Aorta (tissue), 5 donors: ENCODE measurements at places on chromosomes 13 and 19. TPM values are rescaled to one million over a fixed set of nuclear protein-coding genes. Genes with fewer than 3 reads are reported as not detected.
A peak's percentile ranks its signal among the peaks of the same experiment; 100 is the strongest.

Gene PLPPR3
- total RNA-seq = not detected

Gene MAU2
- total RNA-seq = 82.8 TPM

Gene GGN
- 3.3 TPM for total RNA-seq

Gene PTH2
- not detected for total RNA-seq

Gene NLRP7
- not detected for total RNA-seq

Gene OR4F17
- total RNA-seq = not detected

- no peak for DNase-seq
Measured at GRCh38 chr13:50401049-50401505, 385.8 kb downstream of the KCNRG start.

DNA sequence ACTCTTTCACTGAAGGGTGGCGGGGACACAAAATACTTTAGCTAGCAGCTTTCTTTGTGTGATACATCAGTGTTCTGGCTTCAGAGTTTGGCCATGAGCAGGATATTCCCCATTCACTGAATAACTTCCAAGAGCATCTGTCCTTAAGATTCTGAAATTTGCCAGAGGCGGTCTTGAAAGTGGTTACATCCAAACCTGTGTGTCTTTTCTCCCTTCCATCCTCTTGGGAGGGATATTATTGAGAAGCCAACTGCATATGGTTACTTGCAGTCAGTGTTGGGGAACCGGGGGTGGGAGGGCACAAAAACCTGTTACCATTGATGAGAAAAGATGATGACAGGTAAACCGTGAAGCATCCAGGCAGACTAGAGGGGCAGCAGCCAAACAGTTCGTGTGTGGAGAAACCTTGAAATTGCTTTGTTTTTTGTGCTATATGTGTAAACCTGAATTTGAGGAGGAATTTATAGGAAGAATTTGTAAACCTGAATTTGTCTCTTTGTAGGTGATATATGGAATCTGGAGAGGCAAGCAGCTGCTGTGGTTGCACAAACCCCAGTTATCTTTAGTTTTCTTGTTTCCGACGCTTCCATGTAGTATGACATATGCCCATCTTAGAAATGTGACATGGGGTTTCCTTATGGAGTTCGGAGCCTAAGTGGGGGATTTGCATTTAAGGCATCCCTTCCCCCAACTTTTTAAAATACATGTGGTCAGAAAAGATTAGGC lies 104.8 kb downstream of the WDFY2 start:
- no peak for DNase-seq

- DNase-seq = no peak
Measured at GRCh38 chr13:106916329-106916976, 348.5 kb upstream of the ARGLU1 start.

DNA sequence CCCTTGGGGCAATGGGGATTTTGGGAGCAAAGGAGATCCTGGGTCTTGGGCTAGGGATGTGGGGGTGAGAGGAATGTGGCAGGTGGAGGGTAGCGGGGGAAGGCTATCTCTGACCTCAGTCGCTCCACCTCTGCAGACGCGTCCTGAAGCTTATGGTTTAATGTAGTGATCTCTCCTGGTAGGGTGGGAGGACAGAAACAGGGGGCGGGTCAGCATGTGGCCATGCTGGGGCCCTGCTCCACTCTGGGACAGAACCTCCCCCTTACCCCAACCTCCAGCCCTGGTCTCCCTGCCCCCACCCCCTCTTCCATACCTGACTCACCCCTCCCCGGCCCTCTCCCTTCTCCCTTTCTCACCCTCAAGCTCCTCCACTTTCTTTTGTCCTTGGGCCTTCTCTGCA lies 1.4 kb downstream of the BST2 start:
- DNase-seq = no peak

DNA sequence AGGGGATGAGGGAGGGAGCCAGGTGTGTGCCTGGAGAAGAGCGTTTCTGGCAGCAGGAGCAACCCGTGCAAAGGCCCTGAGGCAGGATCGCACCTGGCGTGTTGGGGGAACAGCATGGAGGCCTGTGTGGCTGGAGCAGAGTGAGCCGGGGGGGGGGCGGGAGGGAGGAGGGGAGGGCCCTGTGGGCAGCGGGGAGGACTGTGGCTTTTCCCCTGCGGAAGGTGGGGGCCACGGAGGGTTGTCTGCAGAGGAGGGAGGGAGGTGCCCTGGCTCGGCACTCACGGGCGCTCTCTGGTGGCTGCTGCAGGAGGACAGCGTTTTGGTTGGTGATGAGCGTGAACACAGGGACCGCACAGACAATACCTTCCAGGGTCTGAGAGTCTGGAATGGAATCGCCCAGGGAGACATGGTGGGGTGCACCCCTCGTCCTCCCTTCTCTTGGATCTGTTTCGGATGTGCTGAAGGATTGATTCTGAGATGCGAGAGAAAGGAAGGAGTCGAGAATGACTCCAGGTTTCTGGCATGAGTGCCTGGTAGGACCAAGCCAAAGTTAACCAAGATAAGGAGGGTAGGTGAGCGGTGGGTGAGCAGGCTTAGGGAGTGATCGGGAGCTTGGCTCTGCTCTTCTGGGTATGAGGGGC lies 6.5 kb downstream of the RAB11B start:
- peak; percentile 76 for DNase-seq

- no peak for DNase-seq
Measured at GRCh38 chr13:47298506-47298905, 401.7 kb upstream of the HTR2A start.

GRCh38 chr13:107864543-107865317 lies 350.6 kb downstream of the LIG4 start:
- no peak for DNase-seq

DNA sequence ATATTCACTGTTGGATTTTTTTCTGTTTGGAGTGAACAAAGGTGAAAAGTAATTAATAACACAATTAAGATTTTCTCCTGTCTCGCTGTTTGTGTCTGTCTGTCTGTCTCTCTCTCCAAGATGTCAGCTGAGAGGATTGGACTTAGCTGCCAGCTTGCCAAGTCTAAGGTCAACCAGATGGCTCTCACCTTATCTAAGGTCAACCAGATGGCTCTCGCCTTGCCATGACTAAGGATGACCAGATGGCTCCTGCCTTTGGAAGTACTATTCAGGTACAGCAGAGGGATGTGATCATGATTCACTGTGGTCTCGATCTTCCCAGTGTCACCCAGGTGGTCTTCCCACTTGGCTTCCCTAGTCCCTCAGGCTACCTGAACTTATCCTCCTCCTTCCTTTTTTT lies 1436.4 kb downstream of the UQCRFS1 start:
- no peak for DNase-seq

DNA sequence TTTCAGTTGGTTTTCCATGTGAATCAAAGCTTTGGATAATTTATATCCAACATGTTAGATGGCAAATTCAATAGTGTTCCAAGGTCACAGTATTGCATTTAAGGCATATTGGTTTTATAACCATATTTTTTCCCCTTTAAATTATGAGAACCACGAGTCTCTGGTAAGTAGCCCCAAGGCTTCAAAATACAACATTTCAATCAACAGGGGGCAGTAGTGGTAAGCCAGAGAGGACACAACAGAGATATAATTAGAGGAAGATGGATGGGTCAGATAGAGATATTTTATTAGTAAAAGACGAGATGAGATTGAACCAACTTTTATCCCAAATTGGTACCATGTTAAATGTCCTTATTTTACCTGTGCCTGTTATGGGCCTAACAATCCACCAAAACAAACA lies 53.1 kb downstream of the KL start:
- DNase-seq = no peak

- DNase-seq = no peak
Measured at GRCh38 chr19:39692166-39692565, 12.1 kb upstream of the LGALS14 start.

GRCh38 chr19:42352301-42353259 lies 27.1 kb downstream of the MEGF8 start:
- no peak for DNase-seq

DNA sequence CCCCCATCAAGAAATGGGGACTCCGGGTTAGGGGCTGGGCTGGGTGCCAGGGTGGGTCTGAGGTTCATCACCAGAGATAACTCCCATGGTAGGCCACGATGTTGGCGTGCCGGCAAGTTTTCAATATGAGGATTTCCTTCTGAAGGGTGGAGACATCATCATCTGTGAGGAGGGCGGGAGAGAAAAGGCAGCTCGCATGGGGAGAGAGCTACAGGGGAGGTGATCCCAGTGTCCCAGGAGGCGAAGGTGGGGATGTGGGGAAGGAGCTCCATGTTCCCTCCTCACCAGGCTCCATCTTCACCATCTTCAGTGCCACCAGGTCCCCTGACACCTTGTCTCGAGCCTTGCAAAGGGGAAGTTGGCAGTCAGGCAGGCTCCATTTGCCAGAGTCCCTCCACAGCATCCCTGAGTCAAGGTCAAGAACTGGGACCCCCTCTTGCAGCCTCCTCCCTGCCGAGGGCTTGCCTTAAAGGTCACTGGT lies 430 bp downstream of the MAP4K1 start:
- DNase-seq = no peak

GRCh38 chr19:38900202-38900629 lies 447 bp downstream of the NFKBIB start:
- DNase-seq = no peak

GRCh38 chr13:20340136-20340758 lies 108.1 kb upstream of the GJB6 start:
- no peak for DNase-seq

DNA sequence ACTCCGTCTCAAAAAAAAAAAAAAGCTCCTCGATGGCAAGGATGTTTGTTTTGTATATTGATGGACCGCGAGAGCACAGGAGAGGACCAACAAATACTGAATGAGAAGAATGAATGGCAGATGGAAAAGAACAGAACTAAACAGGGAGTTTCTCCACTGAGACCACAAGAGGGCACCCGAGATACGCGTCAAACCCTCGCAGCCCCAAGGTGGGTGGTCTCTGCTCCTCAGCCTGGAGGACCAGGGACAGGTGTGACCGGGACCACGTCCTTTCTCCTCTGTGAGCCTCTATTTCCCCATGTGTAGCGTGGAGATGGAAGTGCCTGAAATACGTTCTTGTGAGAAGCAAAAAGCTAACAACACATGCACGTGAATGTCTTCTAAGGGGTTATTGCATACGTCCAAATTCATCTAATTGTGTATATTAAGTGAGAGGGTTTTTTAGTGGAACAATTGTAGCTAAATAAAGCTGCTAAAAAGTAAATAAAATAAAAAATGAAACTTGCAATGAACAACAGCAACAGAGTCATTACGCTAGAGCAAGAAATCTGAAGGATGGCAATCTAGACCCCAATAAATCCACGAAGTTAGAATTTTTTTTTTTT lies 8.3 kb upstream of the CDC42EP5 start:
- no peak for DNase-seq

DNA sequence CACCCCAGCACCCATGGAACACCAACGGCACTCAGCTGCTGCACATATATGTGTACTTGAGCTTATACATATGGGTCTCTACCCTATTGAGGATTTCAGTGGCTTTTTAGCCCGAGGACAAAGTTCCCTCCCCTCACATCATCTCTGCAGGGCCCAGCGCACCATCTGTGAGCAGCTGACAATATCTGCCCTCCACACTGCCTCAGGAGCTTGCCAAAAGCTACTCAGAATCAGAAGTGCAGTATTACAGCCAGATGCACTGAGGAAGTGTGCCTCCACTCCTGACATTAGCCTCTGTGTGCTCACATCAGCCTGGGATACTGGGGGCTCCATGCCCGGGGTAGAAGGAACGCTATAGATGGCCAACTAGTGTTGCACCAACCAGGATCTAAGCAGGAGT lies 903.9 kb downstream of the UQCRFS1 start:
- DNase-seq = no peak

GRCh38 chr13:52022356-52022755 lies 2.1 kb upstream of the UTP14C start:
- no peak for DNase-seq

DNA sequence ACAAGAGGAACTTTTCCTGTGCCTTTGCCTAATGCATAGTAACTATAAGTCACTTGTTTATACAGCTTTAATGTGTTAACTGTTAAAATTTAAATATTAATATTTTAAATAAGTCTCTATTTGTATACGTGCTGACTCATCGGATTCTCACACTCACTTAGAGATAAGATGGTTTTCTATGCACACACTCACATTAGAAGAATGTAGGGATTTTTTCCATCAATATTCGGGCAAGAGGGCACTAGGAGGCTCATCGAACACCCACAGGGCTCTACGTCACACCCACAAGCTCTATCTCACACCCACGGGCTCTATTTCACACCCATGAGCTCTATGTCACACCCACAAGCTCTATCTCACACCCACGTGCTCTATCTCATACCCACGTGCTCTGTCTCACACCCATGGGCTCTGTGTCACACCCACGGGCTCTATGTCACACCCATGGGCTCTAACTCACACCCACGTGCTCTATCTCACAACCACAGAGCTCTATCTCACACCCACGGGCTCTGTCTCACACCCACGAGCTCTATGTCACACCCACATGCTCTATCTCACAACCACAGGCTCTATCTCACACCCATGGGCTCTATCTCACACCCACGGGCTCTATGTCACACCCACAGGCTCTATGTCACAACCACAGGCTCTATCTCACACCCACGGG lies 73.4 kb downstream of the COL4A2 start:
- DNase-seq = peak; percentile 34

DNA sequence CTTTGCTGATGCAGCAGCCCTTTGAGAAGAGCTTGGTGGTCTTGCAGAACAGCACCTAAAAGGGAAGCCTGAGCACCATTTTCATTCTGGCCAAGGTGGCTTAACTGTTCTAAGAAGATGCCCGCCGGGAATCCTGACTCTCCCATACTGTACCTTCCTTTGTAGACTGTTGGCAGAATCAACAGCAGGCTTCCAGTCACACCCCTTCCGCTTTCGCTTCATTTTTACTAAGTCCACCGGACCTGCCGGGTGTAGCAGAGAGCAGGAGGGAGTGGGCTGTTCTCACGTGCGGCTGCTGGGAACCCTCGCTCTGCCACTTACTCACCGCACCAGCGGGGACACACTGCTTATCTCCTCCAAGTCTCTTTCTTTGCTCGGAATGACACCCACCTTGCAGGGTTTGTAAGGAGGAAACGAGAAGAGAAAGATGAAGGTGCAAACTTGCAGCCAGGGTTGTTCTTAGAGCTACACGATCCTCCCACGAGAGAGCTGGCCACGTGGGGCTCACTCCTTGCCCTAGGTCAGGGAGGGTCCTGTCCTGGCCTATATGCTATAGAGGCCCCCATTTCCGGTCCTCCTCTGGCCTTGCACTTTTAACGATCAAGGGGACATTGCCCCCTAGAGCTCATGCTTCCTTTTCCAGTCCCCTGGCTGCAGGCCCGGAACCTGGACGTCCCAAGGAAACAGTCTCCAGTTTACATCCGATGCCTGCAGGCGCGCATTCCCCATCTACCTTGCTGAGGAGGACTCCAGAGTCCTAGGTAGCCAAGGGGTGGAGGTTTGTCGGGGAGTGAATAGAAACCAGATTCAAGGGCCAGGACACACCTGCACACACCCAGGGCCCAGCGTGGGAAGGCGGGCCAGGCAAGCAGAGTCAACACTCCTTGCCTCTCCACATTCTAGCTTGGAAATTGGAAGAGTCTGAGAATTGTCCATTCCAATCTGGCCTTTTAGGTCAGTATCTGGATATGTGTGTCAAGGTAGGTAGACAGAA lies 453.6 kb downstream of the IRS2 start:
- no peak for DNase-seq
